ENCODE measurements at places on chromosomes 6 and 20.

DNA sequence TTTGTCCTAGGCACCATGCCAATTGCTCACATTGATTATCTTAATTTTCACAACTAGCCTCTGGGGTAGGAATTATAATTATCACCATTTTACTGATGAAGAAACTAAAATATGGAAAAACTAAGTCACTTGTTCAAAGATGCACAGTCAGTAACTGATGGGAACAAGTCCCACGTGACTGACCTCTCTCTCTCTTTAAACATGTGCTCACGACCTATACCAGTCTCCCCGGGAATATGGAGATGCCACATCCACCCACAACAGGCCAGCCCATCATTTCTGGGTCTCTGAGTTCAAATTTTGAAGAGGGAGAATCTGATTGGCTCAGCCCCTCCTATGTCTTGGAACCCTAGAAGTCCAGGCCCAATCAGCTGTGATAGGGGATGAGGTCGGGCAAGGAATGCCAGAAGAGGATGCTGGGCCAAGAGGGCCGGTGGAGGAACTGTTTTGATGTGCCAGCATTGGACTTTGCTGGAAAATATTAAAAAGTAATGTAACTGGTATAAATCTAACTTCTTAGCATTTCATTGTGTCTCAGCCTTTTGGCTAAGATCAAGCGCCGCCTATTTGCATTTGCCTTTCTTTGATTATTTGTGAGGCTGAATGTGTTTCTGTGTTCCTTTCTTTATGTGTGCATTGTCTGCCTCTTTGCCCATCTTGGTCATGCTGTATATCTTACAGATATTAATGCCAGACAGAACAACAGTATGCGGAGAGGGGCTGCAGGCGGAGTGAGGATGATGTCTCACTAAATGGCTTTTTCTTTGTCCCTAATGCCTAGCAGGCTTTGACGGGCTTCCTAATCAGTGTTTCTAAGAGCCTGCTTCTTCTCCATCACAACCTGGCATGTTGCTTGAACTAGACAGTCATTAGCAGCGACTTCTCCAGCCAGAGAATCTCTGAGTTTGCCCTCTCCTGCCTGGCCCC lies 126.6 kb downstream of the VEGFA start:
- DNase-seq, result no peak

- no peak for DNase-seq
Measured at GRCh38 chr20:47055699-47056369, 161.2 kb downstream of the EYA2 start.

DNA sequence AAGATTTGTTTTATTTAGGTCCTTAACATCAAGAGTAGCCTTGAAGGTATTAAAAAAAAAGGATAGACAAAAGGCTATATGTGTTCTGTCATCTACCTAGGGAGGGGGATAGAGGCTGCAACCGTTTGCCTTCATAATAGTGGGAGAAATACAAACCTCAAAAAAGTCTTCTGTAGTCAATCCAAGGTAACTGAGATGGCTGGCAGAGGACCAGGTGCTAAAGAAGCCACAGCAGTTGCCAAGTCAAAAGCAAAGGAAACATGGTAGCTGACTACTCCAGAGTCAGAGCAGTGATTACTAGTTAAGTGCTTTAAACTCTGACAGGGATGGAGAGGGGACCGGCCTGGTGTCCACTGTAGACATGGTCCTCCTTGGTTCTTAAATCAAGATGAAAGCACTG lies 249.4 kb downstream of the PTPRK start:
- DNase-seq, result no peak

- DNase-seq, result no peak
Measured at GRCh38 chr20:43528258-43528875, 20.9 kb downstream of the L3MBTL1 start.

DNA sequence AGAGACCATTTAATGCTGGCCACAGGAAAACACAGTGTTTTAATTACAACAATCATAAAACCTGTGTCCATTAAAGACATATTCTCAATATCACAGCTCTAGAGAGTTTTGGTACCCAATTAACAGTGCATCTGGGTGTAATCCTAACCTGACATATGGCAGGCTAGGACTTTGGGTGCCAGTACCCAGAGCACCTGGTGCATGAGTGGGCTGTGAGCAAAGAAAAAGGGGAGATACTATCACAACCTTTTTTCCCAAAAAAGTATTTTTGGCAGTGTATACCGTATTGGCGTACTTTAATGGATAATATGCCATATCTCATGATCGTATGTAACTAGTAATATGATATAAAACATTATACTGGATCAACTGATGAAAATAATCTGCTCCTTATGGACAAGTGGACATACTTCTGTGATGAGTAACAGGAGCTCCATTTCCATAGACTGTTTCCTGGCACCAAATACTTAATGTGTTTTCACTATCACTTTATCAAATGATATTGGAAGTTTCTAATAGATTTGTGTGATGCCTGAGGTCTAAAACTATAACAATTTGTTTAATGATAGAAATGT lies 91.7 kb downstream of the COL19A1 start:
- DNase-seq, result no peak

DNA sequence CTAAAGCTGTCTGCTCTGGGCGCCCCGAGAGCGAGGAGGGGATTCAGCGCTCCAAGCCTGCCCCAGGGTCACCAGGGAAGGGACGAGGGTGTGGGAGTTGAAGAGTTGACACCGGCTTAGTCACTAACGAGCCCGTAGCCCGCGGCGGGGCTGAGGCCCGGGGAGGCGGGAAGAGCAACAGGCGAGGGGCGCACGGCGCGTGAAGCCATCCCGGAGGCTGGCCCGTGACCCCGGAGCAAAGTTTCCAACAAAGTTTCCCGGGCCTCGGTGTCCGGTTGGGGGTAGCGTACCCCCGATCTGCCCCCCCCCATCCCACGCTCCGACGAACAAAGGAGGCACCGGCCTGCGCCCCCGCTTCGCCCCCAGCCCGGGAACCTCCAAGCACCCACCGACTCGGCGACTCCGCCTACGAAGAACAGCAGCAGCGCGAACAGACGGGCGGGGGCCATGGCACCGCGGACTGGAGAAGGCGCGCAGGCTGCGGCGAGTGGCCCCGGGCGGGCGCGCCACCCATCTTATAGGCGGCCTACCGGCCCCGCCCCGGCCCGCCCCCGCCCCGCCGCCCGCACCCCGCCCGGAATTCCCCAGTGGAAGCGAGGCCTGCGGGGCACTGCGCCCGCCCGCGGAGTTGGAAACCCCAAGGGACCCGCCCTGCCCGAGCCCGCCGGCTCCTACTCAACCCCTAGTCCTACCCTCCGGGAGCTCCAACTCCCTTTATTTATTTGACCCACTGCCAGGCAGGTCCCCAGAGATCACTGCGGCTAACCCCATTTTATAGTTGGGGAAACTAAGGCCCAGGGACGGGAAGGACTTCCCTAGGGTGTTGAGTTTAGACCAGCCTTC lies at the start of gene SDC4:
Gene SDC4, minus strand, starts transcription at position 489 of the 843 bp plus-strand sequence. Its CDS starts 40 bp downstream, at position 449.
- peak; percentile 63 for DNase-seq

- DNase-seq, result no peak
Measured at GRCh38 chr6:168004023-168004422, 6.6 kb downstream of the KIF25 start.

DNA sequence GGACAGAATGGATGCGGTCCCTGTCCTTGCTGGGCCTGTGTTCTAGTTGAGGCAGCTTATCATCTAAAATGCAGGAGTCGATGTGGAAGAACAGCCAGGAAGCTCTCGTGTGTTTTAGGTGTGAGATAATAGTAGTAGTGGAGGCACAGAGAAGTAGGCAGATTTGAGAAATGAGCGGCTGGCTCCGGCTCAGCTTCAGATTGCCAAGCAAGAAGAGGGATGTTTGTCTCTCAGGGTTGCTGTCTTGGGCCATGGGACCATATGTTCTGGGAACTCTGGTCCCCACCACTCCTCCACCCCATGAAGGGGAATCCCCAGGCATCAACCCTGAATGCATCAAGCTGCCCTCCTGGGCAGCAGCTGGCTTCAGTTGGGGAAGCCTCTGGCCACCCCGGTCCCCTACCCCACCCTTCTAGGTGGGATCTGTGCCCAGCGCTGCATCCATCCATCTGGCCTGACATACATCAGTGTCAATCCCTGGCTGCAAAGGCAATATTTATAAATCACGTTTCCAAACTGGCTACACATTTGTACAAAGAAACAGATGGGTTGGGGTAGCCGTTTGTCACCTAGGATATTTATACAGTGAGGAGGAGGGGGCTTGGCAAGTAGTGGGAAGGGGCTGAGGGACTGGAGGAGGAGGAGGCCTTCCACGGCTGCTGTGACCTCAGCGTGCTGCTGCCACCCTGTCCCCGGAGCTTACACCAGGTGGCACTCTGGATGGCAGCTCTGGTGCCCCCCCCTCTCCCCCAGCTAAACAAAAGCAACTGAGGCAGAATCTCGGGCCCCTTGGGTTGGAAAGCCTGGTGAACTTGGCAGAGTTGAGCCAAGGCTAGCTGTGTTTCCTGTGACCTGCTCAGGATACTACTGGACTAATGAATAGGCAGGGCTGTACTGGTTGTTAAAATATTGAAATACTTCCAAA lies 64.4 kb downstream of the CD40 start:
- DNase-seq, result no peak

GRCh38 chr6:154928325-154928922 lies 66.7 kb upstream of the TIAM2 start:
- peak; percentile 52 for DNase-seq

DNA sequence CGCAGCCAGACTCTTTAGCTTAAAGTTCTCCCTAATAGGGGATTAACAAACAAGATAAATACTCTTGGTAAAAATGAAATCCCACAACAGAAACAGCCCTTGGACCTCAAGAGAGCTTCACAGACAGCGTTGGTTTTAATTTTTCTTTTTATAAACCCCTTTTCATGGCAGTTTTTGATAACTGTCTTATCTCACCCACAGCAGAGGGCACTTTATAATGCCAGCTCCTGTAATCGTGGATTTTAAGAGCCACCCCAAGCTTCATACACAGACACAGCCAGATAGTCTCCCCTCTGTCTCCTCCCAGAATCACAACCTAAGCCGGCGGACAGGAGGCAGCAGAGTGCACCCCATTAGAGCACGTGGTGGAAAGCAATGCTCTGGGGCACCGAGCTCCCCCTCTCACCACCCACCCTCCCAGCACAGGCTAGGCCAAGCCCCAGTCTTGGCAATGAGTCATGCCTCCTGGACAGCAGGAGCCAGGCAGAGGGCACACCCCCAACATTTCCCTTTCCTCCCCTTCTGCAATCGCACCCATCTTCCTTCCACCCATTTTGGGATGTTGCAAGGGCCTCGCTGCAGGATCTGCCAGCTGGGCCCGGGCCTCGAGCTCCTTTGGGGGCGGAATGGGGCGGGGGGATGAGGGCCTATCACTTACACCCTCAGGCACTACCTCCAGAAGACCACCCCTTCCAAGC lies 2.4 kb downstream of the JAG1 start:
- peak; percentile 77 for DNase-seq

- no peak for DNase-seq
Measured at GRCh38 chr6:41706876-41707564, 28.4 kb downstream of the TFEB start.

- DNase-seq, result peak; percentile 98
Measured at GRCh38 chr20:33443512-33444239, at the start of gene SNTA1. Gene SNTA1, minus strand, starts transcription at chr20:33443763. Its CDS starts 143 bp downstream, at chr20:33443620.

DNA sequence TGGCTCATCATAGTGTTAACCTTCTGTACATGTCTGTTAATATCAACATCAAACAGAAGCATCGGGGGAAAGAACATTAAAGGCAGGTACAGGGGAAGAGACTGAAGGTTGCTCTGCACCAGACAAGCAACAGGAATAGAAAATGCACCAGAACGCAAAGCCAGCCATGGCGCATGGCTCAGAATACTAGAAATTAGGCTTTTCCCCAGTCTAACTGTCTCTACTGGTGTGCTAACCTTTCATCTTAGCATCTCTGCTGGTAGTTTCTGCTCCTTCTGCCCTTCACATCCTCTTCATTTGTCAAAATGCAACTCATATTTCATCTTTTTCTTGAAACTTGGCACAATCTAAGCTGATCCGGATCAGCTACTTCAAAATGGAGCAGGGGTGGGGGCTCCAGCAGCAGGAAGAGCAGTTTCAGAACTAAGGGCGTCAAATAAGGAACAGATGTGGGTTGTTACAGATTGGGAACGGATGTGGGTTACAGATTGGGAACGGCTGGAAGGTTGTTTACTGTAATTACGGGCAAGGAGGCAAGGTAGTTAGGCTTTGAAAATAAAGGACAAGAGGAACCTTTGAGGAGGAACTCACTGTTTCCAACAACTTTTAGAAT lies 13.1 kb upstream of the RNASET2 start:
- DNase-seq, result no peak

Data from H9 (cell line).